Kidney (tissue), 22 donors: ENCODE measurements at places on chromosomes 7 and 10.

- no peak for DNase-seq
Observed at GRCh38 chr10:131477457-131478121, 166.1 kb upstream of the TCERG1L start.

- no peak for DNase-seq
Observed at GRCh38 chr7:116037401-116037800, 6.8 kb upstream of the TFEC start.

DNA sequence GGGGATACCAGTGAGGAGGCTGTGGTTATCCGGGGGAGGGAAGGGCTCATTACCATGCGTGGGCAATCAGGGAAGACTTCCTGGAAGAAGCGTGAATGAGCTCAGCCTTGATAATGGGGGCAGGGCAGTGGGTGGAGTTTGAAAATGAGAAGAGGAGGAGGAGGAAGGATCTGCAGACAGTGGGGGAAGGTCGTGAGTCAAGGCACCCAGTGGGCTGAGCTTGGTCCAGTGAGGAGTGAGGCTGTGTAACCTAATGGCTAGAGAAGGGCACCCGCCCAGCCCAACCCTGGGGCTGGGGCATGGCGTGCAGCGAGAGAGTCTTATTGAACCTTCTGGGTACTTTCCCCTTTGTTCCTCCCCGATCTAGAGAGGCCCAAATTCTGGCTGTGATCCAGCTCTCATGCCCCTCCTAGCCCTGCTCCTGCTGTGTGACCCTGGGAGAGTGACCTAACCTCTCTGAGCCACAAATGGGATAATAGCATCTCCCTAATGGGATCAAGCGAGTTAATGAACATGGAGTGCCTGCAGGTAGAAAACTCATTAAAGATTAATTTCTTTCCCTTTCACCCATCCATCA, 31.5 kb downstream of the CLIP2 start:
- no peak for DNase-seq

GRCh38 chr10:72316748-72317435, 37.8 kb downstream of the DNAJB12 start:
- no peak for DNase-seq

- peak; percentile 92 for DNase-seq
Observed at GRCh38 chr7:4791738-4792536, 16.5 kb downstream of the AP5Z1 start.

- DNase-seq, result no peak
Observed at GRCh38 chr10:48266528-48266927, 8.0 kb downstream of the FRMPD2 start.

DNA sequence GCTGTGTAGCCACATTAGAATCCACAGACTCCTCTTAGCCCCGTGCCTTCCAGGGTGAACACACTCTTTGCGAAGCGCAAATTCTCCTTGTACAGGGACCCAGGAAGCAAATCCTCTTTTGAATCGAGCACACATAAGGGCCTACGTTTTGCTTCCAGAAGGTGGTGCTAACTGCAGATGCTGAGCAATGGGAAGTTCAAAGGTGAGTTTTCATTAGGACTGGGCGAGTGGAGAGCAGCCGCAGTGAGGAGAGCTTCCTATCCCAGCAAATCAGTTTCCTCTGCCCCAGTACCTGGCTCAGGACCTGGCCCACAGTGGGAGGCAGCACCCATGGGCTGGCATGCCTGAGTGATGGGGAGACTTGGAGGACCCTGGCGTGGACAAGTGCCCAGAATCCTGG, 23.5 kb upstream of the GPR26 start:
- no peak for DNase-seq

DNA sequence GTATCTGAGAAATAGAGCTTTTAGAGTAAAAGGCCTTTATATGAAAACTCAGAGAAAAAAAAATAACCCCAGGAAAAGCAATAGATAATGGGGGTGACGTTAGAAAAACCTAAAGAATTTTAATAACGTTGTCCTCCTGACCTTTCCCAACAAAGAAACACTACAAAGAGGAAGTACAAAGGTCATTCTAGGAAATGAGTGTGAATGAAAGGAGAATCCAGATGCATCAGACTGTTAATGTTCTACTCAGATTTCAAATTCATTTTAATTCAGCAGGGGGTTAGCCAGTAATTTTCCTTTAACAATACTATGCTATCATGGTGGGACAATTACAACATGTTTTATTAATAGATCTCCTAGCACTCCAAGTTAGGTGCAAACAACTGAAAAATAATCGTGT, 73.8 kb upstream of the CDK1 start:
- peak; percentile 22 for DNase-seq

DNA sequence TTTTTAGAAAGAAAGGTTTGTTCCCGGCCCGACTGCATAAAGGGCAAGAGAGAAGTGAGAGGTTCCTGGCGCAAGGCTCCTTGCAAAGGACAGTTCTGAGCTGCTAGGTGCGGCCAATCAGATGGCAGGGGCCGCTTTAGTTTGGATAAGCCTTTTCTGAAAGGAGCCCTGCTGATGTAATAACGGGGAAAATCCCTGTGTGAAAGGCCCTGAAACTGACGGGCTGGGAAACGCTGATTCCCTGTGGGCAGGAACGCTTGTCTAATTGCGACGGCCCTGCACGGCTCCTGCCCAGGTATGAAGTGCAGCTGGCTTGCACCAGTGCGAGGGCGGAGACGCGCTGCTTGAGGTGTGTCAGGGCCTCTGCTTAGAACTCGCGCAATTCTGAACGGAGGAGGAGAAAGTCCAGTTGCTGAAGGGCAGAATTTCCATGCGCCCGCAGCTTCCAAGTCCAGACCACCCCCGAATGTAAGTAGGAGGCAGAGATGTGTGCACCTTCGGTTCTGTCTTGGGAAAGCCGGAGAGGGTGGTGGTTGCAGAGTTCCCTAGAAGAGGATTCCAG, 30.5 kb downstream of the TACC2 start:
- peak; percentile 85 for DNase-seq

GRCh38 chr10:113650172-113650571, 13.7 kb downstream of the NRAP start:
- DNase-seq, result no peak

DNA sequence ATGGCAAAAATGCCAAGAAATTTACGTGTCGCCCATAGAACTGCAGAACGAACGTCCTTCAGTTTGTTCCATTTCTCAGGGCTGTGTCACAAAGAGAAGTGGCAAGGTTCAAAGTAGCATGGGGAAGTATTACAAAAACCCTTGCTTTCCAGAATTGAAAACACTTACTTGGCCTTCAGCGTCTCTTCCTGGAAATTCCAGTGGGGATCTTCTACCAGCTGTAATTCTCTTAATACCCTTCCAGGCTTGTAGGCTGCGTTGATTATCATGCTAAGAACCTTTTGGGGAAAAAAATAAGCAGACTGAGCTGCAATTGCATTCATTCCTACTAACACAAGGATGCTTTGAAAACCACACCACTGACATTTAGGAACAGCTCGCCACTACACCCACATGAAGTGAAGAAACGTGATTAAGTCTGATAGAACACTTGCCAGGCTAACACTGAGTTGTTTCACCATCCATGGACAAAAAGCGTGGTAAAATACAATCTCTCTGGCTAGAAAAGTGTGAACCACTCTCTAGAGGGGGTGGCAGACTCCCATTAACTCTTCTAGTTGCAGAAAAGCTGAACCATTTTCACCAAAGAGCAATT, 222.3 kb downstream of the SFMBT2 start:
- DNase-seq, result no peak

- DNase-seq, result no peak
Observed at GRCh38 chr10:15387021-15387420, 15.9 kb upstream of the FAM171A1 start.

DNA sequence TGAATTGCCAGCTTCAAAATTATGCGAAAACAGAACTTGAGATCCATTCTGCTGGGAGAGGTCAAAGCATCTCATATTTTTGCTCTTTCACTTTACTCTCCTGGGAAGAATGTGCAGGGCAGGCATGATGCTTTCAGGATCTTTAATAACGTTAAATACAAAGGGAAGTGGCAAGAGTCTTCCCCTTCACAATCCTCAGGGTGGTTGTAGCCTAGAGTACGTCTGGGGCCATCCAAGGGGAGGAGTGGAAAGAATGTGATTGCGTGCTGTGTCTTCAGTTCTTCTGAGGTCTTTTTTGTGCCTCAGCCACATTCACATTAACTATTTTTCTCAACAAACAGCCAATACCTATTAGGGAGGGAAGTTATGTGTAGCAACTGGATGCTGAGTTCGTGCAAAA, 207.3 kb downstream of the HGF start:
- DNase-seq, result no peak
